ENCODE measurements at places on chromosomes 3 and 15.

DNA sequence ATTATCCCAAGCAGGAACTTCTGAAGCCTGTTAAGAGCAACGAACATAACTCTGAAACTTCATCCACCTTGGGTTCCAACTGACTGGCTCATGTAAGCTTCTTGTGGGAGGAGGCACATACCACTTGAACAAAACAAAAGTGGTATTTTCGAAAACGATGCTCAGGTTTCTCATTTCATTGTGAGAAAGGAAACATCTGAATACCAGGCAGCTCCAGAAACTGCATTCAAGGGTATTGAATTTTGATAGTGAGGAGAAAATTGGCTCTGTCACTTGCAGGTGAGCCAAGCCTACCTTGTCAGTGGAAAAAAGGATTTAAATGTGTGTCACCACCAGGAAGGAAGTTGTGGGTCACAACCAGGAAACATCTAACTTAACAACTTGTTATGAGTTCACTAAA is 218.1 kb upstream of the SATB1 start:
- no peak for DNase-seq

GRCh38 chr15:51121118-51121517 is 26.4 kb upstream of the TNFAIP8L3 start:
- no peak for DNase-seq

DNA sequence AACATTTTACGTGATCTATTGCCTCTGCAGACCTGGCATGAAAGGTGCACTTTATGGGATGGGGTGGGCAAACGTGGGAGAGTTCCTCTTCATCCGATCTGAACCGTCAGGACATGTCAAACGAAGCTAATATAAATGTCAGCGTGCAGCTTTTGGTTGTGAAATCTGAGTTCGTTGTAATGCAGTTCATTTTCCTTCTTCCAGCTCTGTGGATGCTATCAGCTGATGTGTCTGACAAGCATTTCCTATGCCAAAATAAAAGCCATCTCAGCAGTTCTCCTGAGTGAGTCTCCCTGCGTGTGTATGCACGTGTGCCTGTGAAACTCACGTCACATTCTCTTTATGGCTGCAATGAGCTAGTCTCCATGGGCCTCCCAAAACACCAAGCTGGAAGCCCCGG is 512.3 kb downstream of the MCTP2 start:
- no peak for DNase-seq

- DNase-seq, result no peak
Measured at GRCh38 chr15:35458176-35458856, 87.6 kb downstream of the DPH6 start.

GRCh38 chr15:65837301-65838294 is 31.7 kb upstream of the RAB11A start:
- DNase-seq, result no peak

DNA sequence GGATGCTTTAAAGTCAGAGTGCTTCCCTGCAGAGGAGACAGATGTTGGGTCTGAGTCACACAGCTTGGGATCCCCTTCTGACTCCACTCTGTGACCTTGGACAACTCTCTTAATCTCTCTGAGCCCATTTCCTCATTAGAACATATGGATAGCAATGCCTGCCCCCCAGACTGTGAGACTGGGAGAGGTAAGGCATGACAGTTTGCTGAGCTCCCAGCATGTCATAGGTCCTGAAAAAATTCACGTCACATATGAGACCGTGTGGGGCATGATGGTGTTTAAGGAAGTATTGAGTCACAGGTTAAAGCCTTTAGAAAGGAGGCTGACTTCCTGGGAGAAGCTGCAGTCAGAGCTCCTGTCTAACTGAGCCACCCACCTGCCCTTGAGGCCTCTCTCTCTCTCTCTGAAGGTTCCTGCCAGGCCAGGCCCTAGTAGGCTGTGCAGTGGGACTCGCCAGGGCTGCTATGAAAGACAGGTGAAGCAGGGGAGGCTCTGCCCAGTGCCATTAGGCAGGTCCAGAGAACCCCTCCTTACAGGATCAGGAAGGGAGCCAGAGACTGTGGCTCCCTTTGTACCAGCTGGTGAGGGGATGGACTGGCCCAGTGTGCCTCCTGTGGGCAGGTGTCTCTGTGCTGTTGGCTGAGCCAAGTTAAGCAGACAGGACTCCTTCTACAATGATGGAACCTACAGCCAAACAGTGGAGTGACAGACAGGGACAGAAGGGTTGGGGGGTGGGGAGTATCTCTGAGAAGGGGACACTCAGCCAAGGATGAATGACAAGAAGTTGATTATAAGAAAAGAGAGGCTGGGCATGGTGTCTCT is 19.5 kb upstream of the DOCK3 start:
- no peak for DNase-seq

DNA sequence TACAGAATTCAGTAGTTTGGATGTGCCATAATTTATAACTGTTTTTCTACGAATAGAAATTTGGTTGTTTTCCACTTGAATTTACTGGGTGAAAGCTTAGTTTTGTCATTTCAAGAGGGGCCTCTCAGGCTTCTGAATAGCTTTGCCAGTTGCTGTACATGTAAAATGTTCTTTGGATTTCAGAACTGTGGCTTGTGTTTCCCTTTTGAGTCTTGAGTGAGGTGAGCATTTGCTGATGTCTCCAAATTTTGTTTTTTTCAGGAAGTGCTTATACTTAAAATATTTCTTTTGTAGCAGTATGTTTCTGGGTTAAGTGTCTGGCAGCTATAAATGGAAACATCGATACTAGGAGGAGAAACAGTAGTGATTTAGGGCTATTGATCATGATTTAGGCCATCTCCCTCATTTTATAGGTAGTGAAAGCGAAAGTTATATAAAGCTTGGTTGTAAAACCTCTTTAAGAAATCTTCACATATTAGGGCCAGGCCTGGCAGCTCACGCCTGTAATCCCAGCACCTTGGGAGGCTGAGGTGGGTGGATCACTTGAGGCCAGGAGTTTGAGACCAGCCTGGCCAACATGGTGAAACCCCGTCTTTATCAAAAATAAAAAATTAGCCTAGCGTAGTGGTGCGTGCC is 9.2 kb upstream of the TRAK1 start:
- DNase-seq, result no peak

GRCh38 chr3:186570941-186571643 is 572 bp downstream of the DNAJB11 start:
- no peak for DNase-seq

- no peak for DNase-seq
Measured at GRCh38 chr15:58546066-58546591, 114.3 kb downstream of the LIPC start.

DNA sequence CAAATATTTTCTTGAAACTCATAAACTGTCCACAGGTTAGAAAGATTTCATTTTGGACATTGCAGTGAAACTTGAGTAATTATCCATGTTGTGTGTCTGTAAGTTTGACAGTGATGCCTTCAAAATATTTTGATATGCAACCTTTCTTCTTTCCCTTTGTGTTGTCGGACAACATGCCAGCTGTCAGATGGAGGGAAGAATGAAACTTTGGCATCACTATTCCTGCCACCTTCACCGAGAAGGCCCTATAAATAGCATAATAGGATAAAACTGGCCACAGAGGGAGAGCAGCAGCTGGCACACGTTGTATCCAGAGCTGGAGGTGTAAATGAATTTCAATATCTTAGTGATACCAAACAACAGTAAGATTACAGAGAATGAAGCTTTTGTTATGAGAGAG is 436.7 kb upstream of the CFAP20DC start:
- DNase-seq, result no peak

DNA sequence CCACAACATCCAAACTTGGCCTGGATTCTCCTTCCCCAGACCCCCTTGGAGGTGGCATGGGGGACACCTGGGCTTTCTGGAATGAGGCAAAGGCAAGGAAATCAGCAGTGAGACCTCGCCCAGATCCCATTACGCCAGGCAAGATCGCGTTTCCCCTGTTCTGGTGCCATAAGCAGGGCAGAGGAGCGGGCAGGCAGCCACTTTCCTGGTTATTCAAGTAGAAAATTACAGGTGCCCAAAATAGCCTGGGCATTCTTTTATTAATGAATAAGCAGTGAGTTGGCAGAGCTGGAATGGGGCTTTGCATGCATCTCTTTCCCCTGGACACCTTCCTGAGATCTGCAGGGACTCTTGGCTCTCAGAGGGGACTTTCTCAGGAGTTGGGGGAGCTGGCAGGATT is 31.5 kb upstream of the FAM107A start:
- no peak for DNase-seq

- no peak for DNase-seq
Measured at GRCh38 chr3:133576169-133576568, 2.7 kb downstream of the CDV3 start.

DNA sequence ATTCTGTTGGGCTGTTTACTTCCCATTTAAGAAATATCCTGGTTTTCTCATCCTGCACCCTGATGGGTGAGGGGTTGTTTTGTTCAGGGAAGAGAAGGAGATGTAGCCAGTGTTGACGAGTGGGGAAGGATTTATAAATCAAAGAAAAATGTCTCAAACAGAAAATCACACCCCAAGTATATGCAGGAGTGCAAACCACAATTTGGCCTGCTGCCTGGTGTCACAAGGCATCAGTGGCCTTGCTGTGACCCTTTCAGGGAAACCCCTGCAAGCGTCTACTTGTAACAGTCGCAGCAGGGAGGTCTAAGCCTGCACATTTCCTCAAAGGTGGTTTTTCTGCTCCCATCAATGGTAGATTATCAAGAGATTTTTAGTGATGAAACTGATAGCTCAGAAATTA is 132.6 kb upstream of the LRRN1 start:
- no peak for DNase-seq

- no peak for DNase-seq
Measured at GRCh38 chr15:78978601-78979179, 33.8 kb upstream of the CTSH start.

GRCh38 chr15:75811626-75812025 is 31.6 kb upstream of the UBE2Q2 start:
- DNase-seq, result no peak

DNA sequence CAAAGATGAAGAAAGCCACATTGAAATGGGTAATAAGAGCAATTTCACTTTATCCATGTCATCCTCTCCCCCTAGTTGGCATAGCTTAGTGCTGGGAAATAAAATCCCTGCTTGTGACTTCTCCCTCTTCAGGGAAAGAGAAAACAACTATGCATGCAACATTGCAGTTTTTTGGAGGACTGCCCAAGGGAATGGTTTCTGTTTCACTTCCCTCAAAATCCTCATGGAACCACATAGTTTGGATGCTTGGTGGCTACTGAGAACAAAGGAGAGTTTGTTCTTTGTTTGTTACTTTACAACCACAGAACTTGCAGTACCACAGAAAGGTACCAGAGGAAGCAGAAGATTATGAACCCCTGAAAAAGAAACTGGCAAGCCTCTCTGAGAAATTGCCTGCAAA is 384.6 kb upstream of the RORA start:
- DNase-seq, result no peak

DNA sequence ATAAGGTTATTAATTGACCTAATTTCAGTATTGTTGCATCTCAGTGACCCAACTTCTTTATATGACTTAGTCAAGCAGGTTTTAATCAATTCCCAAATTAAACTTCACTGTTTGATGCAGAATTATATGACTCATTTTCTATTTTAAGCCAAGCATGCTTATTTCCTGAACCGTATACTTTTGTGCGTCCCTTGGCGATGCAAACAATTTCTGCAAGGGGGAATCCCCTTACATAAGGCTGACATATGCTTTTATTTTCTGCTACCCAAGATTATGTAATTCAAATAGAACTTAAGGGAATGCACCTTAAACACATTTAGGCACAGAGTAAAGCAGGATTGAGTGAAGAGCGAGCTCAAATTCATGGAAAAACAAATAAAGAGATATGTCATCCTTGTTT is 303.9 kb downstream of the PDCD6IP start:
- DNase-seq, result no peak

GRCh38 chr15:26691249-26691648 is 81.6 kb downstream of the GABRB3 start:
- no peak for DNase-seq

DNA sequence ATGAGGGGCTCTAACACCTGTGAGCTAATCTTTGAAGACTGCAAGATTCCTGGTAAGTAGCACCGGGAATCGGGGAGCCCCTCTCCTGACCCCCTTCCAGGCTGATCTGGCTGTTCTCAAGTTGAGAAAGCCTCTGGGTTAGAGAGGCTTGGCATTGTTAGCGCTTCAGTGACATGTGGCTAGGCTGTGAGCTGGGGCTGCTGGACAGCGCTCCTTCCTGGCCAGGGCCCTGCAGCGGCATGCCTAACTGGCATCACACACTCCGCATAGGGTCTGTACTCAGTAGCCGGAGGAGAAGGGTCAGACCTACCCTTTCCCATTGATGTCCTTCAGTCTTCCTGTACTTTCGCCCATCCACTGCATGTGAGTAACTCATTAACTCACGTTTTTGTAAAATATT is 7.4 kb downstream of the IVD start:
- DNase-seq, result no peak

DNA sequence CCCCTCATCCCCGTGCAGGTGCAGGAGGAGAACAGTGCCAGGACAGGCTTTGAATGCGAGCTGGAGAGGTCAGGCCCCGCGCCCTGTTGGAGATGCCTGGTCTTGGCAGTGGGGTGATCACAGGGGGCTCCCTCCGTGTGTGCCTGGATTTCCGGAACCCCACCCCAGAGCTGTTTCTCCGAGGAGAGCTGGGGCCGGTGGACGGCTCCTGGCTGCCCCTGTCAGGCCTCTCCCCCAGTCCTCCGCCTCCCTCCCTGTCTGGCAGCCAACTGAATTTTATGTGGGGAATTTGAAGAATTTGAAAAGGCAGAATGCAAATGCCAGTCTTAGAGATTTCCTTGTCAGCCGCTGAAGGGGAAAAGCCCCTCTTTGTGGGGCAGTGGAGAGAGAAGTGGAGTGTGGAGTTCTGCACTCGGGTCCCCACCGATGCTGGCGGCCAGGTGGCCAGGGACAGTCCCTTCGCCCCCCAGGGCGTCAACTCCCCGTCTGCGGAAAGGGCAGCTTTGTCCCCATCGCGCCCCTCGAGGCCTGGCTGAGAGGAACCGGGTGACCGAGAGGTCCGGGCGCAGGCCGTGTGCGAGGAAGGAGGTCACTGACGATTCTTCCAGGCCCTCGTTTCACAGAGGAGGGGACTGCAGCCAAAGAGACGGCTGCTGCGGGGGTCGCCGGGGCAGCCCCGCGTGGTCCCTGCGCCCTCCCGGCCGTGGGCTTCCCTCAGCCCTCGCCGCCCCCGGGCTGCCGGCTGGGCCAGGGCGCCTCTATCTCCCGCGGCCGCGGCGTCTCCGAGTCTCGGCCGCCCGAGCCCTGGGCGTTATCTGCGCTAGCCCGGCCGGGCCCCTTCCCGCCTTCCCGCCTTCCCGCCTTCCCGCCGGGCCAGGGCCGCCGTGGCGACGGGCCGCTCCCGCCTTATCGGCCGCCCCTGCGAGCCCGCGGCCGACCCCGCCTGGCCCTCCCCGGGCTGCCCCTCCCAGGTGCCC is 56.0 kb upstream of the LCTL start:
- DNase-seq, result no peak

GRCh38 chr3:19467761-19468160 is 319.5 kb downstream of the KCNH8 start:
- DNase-seq, result no peak

- no peak for DNase-seq
Measured at GRCh38 chr3:140614001-140614400, 63.9 kb upstream of the TRIM42 start.

DNA sequence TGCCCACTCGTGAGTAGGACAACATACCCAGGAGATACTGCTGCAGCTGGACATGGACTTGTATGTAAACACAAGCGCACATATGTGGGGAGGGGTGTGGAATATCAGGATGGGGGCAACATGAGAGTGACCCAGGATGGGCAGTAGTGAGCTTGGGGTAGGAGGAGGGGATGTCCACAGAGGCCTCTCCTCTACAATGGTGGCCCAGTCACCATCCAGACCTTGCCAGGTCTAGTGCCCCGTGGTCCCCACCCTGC is 266 bp upstream of the ZBTB47 start:
- DNase-seq, result no peak
